ENCODE measurements at places on chromosomes 1 and 21.

DNA sequence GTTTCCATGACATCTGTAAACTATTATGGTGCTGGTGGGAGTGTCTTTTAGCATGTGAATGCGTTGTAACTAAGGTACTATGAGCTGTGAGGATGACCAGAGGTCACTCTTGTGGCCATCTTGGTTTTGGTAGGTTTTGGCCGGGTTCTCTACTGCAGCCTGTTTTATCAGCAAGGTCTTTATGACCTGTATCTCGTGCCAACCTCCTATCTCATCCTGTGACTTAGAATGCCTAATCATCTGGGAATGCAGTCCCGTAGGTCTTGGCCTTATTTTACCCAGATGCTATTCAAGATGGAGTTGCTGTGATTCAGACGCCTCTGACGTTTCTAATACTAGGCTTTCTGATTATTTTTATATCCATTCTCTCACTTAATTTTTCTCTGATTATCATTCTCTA, 9.4 kb downstream of the NCAM2 start:
- DNase-seq: no peak

DNA sequence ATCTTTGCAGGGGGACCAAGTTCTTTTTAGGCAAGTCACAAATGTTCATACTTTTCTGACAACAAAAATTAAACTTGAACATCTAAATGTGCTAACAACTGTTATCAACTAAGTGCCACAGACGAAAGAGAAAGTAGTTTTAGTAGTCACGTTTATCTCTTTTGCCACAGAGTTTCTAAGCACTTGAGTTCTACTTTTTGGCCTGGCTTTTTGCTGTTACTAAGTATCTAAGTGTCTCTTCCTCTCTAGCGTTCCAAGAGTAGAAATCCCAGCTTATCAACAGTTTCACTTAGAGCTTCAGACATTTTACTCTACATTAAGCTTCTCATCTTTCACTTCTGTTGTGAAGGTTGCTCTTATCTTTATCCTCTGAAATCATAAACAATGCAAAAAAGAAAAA, 34.2 kb downstream of the GATAD2B start:
- no peak for DNase-seq

DNA sequence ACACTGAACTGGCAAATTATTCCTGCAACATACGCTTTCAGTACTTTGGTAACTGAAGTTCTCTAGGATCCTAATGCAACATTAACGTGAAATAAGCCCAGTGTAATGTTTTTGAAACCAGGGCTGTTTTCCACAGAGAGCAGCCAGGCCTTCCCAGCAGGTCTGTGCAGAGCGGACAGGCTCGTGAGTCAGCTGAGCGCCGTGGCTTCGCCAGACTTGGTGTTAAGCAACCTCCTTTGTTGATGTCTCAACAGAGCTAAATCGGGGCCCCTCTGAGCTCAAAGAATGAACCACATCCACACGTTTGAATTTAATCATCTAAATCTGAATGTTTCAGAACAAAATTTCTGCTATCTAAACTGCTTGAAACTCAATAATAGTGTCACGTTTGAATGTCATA, 181.8 kb upstream of the FMN2 start:
- no peak for DNase-seq

DNA sequence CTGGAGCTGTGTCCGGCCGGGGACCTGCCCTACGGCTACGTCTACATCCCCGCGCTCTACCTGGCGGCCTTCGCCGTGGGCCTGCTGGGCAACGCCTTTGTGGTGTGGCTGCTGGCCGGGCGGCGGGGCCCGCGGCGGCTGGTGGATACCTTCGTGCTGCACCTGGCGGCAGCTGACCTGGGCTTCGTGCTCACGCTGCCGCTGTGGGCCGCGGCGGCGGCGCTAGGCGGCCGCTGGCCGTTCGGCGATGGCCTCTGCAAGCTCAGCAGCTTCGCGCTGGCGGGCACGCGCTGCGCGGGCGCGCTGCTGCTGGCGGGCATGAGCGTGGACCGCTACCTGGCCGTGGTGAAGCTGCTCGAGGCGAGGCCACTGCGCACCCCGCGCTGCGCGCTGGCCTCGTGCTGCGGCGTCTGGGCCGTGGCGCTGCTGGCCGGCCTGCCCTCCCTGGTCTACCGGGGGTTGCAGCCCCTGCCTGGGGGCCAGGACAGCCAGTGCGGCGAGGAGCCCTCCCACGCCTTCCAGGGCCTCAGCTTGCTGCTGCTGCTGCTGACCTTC, 412 bp downstream of the GPR25 start:
- no peak for DNase-seq

DNA sequence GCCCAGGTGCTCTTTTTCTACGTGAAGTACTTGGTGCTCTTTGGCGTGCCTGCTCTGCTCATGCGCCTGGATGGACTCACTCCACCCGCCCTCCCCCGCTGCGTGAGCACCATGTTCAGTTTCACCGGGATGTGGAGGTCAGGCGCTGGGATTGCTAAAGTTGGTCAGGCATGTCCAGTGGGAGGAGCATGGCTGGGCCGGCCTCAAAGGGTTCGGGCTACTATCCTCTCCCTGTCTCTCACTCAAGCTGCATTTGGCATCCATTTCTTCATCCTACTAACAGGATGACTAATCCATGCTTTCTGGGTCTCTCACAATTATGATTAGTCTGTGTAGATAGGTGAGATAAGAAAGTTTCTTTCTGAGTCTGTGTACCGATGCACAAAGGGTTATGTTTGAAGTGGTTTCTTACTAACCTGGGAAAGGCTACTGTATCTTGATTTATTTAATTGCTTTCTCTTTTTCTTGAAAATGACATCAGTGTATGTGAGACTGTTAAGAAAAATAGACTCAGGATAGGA, 135.9 kb downstream of the HHAT start:
- no peak for DNase-seq

DNA sequence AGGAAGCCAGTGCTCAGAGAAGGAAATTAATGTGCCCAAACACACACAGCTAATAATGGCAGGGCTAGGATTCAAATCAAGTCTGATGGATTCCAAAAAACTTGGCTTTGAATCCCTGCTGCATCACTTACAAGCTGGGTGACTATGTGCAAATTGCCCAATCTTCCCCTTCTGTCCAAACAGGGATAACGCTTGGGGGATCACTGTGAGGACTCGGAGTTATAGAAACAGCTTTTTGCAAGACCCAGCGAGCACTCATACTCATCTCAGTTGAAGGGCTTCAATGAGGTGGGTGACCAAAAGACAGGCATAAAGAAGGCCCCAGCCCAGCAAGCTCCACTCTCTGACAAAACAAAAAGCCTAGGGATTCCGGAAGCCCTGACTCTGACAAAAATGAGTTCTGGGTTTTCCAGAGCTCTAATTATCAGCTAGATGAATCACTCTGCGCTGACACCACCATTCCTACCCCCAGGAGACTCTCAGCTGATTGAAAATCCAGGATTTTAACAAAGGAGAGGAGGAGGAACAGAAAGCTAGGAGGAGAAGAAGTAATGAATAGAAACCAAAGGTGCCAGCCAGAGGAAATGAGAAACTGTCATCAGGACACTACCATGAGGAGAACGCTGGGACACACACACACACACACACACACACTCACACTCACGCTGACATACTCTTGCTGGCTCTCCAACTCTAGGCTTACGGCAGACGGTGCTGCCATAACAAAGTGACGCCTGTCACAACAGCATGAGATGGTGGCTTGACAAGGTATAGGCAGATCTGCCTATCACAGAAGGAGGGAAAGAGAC, 1.6 kb upstream of the STK40 start:
- DNase-seq: no peak

DNA sequence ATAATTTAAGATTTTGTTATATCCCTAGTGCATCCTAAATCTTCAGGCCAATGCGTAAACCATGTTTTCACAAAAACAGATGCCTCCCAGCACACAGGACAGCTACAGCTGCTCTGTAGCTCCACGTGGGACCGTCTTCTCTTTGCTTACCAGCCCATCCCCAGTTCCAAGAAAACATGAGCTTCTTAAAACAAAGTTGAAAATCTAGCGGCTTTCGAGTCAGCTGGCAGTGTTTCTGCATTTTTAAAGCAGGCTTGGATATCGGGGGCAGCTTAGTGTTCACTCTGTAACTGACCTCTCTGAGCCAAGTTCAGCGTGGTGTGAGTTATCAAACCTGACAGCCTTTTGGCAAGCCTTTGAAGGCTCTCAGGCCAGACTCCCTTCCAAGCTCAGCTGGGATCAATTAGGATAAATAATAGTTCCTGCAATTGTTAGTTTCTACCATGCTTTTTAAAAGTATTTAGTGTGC, 881.5 kb downstream of the LTN1 start:
- no peak for DNase-seq

GRCh38 chr1:46027788-46028573, 104.4 kb downstream of the PIK3R3 start:
- DNase-seq: no peak

GRCh38 chr1:238664139-238664538, 722.2 kb upstream of the CHRM3 start:
- DNase-seq: no peak

DNA sequence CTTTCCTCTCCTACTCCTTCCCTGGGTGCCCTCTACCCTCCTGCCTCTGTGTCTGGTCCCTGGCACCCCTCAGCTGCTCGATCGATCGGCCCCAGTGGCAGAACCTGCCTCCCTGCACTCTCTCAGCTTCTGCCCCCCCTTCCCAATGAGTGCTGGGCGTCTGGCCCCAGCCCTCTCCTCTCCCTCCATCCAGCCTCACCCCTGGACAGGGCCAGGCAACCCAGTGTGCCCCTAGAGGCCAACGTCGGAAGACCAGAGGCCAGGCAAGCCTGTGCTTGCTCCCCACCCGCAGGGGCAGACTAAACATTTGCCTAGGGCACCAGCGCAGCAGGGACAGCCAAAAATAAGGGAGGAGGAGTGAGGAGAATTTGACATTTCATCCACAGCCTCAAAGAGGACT, 43.5 kb downstream of the LGR6 start:
- DNase-seq: no peak

- DNase-seq: peak; percentile 48
Observed at GRCh38 chr1:212186427-212187207, 98.6 kb upstream of the PPP2R5A start.

DNA sequence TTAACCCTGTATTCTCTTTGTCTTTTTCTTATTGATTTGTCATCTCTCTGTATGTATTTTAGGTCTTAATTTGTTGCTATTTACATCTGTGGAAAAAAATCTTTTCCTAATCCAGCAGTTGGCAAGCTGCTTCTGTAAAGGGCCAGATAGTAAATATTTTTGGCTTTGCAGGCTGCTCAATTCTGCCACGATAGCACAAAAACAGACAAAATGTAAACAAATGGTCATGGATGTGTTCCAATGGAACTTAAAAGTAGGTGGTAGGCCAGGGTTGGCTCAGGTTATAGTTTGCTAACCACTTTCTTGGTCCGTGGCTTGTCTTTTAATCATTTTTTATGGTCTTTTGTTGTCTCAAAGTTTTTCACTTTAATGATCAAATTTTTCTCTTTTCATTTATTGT, 371.8 kb downstream of the HHAT start:
- no peak for DNase-seq

- peak; percentile 54 for DNase-seq
Observed at GRCh38 chr1:220775240-220775853, 11.4 kb upstream of the MTARC1 start.

GRCh38 chr1:158059984-158060383, 66.5 kb downstream of the KIRREL1 start:
- no peak for DNase-seq

GRCh38 chr21:15496911-15497310, 232.9 kb upstream of the USP25 start:
- no peak for DNase-seq

- no peak for DNase-seq
Observed at GRCh38 chr21:37762606-37763005, 153.7 kb downstream of the KCNJ6 start.

- DNase-seq: no peak
Observed at GRCh38 chr1:1754051-1754815, 24.0 kb downstream of the NADK start.

- no peak for DNase-seq
Observed at GRCh38 chr1:41044187-41044586, 22.7 kb upstream of the SLFNL1 start.

All from memory B cell (primary cell).